ENCODE measurements at places on chromosomes 16 and 17.

- no peak for DNase-seq
Measured at GRCh38 chr16:84597931-84598351, 19.9 kb downstream of the COTL1 start.

GRCh38 chr16:82735673-82736091 is 108.9 kb downstream of the CDH13 start:
- DNase-seq = no peak

- no peak for DNase-seq
Measured at GRCh38 chr16:88727871-88728270, 21.6 kb downstream of the CTU2 start.

GRCh38 chr17:66953630-66954020 is 10.9 kb upstream of the CACNG4 start:
- no peak for DNase-seq

- DNase-seq = no peak
Measured at GRCh38 chr17:57927048-57927723, 28.0 kb downstream of the CUEDC1 start.

DNA sequence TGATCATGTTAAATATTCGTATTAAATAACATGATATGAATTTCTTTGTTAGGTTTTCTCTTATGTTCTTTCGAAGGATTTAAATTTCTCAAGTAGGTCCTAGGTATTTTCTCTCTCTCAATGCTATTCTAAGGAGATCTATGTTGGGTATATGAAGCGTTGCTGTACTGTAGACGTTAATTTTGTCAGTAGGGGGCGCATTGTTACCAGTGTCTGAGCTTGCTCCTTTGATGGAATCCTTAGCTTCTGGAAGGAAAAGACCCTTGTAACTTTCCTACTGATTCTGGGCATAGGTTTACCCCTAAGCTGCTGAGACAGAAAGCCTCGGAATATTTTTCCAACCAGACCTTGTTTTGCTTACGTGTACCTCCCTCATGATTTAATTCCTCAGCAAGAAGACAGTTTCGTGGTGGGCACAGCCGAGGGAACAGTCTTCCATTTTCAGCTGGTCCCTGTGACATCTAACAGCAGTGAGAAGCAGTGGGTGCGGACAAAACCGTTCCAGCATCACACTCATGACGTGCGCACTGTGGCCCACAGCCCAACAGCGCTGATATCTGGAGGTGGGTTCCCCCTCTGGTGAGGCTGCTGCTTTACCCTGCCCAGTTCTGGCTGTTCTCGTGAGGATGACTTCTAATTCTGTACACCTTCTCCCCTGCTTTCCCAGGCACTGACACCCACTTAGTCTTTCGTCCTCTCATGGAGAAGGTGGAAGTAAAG is 17.9 kb downstream of the UTP4 start:
- DNase-seq = peak; percentile 82

GRCh38 chr16:27582883-27583282 is 32.9 kb downstream of the KATNIP start:
- DNase-seq = no peak

- peak; percentile 79 for DNase-seq
Measured at GRCh38 chr17:46194393-46195216, 1.4 kb upstream of the KANSL1 start.

DNA sequence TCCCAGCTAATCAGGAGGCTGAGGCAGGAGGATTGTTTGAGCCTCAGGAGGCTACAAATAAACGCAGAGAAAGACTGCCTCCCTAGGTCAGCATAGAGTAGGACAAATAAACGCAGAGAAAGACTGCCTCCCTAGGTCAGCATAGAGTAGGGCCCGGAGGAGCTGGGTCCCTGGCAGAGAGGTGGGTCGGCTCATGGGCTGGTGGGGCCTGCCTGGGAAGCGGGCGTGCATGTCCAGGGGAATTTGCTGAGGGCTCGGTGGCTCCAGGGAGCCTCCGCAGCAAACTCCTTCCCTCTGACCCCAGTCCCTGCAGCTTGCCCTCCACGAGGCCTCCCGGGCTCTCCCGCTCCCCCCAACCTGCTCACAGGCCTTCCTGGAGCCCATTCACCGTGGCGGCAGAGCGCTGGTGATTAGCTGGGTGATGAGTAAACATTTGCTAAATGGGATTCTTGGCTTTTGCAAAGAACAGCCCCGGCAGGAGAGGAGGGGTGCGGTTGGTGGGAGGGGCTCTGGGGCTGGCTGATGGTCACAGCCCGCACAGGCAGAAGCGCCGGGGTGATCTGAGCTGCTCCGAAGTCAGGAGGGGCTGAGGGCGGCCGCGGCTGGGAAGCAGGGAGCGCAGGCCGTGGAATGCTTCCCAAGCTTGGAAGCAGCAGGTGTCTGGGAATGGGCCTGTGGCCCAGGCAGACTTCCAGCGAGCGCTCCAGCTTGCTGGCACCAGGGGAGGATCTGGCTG is 93.1 kb downstream of the RTN4RL1 start:
- DNase-seq = no peak

DNA sequence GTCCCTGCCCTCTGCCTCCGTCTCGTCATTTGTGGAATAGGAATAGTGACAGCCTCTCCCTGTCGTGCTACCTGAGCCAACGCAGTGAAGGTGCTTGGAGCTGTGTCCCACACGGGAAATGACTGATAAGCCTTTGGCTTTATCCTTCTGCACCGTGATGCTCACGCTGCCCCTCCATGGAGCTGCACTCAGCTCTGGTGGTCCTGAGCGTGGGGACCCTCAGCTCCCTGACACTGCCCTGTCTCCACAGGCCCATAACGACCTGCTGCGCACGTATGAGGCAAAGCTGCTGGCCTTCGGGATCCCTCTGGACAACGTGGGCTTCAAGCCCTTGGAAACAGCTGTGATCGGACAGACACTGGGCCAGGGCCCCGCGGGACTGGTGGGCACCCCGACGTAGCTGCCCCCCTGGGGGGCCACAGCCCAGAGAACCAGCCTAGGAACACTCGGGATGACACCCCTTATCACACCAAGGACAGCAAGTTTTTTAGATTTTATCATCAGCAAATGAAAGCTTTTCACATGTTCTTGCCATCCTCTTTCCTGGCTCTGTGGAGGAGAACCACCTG is 23.8 kb upstream of the DBNDD1 start:
- DNase-seq = no peak

- DNase-seq = no peak
Measured at GRCh38 chr17:74110467-74110866, 93.0 kb upstream of the RPL38 start.

GRCh38 chr16:88633684-88634140 is 4.7 kb upstream of the IL17C start:
- DNase-seq = peak; percentile 79

GRCh38 chr17:70763018-70763417 is 593.7 kb downstream of the KCNJ2 start:
- no peak for DNase-seq

GRCh38 chr16:7390974-7391373 is 58.3 kb downstream of the RBFOX1 start:
- DNase-seq = no peak

DNA sequence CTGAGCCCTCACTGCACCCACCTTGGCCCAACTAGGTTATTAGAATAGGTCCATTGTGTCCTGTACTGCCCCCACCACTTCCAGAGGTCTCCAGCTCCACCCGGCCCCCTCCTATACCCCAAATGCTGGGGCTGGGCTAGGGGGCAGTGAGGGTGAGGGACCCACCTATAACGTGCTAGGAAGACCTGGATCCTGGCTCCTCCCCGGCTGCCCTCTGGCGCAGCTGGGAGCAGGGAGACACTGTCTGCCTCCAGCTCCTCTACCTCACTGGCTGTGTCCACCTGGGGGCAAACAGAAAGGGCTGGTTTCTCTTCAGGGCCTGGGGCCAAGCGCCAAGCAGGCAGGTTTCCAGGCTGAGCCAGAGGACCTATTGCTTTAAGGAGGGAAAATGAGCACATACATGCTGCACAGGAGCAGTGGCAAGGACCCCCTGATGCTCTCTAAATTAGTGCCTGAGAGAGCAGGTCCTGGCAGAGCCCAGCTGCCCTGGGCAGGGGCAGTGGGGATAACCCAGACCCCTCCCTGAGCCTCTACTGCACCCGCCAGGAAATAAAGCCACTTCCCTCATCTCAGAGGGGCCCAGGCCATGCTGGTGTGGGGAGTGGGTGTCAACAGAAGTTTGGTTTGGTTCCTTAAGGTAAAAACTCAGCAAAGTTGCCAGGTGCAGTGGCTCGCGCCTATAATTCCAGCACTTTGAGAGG is 12.2 kb downstream of the TSPOAP1 start:
- DNase-seq = no peak

GRCh38 chr17:74146196-74146595 is 57.3 kb upstream of the RPL38 start:
- DNase-seq = no peak

DNA sequence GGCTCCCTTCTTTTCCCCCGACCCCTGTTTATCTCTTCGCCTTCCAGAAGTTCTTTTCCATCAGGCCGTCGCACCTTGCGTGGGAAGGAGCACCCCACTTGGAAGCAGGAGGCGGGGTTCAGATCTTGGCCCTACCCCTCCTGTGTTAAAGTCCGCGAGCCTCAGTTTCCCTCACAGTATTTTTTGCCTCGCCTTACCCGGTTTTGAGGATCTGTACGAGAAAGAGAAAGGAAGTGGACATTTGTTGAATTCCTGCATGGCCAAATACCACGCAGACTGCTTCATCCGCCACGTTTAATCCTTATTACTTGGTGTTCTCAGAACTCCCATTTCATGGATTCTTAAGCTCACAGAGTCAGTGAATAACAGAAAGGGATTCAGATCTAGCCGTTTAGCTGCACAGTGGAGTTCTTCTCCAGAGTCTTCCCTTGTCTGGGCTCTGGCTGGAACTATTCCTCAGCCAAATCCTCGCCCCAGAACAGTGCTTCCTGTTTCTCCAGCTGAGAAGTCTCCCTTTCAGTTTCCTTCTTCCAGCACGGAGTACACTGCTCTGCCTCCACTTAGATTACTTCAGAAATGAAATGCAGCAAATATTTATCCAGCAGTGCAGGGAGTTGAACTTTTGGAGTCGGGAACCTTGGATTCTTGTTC is 590 bp downstream of the TMEM219 start:
- DNase-seq = peak; percentile 37

- DNase-seq = no peak
Measured at GRCh38 chr16:19771796-19772195, 53.7 kb downstream of the IQCK start.

- DNase-seq = no peak
Measured at GRCh38 chr17:8368193-8368592, 8.3 kb downstream of the KRABD2 start.

DNA sequence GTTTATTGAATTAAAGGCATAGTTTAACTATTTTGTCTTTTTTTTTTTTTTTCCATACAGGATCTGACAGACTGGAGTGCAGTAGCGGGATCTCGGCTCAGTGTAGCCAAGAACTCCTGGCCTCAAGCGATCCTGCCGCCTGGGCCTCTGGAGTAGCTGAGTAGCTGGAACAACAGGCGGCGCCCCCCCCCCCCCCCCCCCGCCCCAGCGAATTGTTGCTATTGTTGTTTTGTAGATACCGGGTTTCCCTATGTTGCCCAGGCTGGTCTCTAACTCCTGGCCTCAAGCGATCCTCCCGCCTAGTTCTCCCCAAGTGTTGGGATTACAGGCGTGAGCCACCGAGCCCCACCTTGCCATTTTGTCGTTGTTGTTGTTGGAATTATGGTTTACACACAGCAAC is 1.3 kb upstream of the CENPV start:
- DNase-seq = no peak

GRCh38 chr17:55463600-55463999 is 42.0 kb upstream of the MMD start:
- DNase-seq = no peak

- no peak for DNase-seq
Measured at GRCh38 chr16:57140931-57141668, 44.7 kb downstream of the PSME3IP1 start.

- DNase-seq = no peak
Measured at GRCh38 chr17:16477255-16477654, 14.7 kb downstream of the LRRC75A start.

GRCh38 chr17:61128661-61129115 is 271.0 kb upstream of the TBX2 start:
- no peak for DNase-seq

- DNase-seq = peak; percentile 62
Measured at GRCh38 chr17:44198721-44199552, 747 bp downstream of the ATXN7L3 start.

- DNase-seq = no peak
Measured at GRCh38 chr17:30112794-30113193, 3.8 kb upstream of the NSRP1 start.

DNA sequence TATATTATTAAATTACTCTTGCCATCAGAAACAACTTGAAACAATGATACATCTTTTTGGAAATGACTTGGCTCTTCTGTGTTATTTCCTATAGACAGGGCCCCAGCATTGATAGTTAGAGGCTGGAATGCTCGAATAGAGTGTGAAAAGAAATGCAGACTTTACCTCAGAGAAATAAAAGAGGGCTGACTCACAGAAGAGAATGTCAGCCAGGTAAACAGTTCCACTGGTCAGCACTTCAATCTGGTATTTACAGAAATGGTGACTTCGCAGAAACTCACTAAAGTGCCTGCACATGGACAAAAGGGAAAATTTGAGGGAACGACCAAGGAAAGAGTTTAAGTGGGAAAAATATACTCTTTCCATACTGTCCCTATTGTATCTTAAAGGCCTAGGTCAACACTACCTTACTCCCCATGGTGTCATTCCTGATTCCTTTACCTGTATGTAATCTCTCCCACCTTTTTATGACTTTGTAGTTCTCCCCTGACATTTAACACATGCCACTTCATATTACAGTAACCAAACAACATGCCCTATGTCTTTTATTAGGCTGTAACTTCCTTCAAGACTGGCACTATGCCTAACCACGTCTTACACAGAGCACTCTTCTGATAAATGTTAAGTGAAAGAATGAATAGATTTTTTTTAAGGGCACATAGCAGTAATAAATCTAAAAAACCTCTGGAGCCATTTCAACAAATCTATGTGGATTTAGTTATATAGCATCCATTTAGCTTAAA is 36.7 kb downstream of the AKAP10 start:
- no peak for DNase-seq

DNA sequence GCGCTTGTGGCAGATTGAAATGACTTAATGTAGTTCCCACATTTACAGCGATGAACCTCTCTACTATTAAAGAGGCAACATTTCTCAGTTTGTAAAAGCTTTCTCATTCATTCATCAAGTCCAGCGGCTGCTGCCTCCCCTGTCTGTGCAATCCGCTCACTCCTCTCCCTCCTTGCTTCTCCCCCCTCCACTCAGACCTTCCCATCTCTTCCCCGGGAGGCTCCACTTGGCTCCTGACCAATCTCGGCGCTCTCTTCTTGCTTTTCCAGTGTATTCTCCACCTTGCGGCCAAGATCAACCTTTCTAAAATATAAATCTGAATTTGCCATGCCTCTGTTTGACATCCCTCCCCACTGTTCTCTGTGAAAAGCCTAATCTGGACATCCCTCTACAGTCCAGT is 117.5 kb downstream of the ASIC2 start:
- DNase-seq = no peak
